ENCODE measurements at places on chromosomes 12 and 14.
A peak's percentile ranks its signal among the peaks of the same experiment; 100 is the strongest.

GRCh38 chr14:27002179-27002578, 404.3 kb upstream of the NOVA1 start:
- no peak for DNase-seq

GRCh38 chr12:81206429-81206828, 128.6 kb downstream of the ACSS3 start:
- no peak for DNase-seq

- DNase-seq, result no peak
Observed at GRCh38 chr14:85873006-85873405, 343.1 kb downstream of the FLRT2 start.

- no peak for DNase-seq
Observed at GRCh38 chr12:89636776-89637160, 71.9 kb downstream of the ATP2B1 start.

GRCh38 chr12:111453071-111453989, 47.6 kb downstream of the SH2B3 start:
- no peak for DNase-seq

DNA sequence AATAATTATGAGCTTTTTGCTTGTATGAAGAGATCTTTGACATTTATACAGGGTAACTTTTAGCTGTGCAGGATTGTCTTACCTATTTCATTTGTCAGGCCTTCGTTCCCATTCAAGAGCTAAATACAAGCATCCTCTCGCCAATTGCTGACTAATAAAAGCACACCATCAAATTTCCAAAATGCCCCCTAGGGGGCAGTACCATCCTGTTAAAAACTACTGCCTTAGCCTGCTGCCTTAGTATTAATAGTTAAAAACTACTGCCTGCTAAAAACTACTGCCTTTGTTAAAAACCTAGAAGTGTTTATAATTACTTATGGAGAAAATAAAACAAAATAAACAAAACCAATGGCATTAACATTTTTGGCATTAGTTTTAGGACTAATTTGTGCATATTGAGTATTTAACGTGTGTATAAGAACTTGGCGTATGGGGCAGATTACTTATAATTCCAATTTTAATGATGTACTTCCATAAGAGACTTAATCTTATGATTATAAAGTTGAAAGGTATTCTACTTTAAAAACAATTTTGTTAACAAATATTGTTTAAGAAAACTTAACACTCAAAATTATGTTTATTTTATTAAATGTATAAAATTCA, 3.0 kb upstream of the IFI27L2 start:
- peak; percentile 20 for DNase-seq

GRCh38 chr14:81366214-81366613, 33.9 kb downstream of the STON2 start:
- no peak for DNase-seq

DNA sequence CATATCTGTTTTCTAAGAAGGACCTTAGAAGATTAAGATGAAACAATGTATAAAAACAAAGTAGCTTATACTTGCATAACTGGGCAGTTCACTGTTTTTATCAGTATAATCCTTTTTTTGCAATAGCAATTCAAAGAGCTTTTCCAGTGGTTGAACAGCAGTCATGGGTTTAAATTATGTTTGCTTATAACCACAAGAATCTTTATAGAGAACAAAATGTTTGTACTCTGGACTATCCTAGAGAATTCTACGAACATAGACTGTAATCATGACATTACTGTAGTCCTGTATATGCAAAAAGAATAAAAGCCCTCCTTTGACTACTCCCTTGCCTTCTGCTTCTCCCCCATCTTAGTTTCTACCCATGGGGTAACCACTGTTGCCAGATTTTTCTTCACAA, 5.7 kb downstream of the FAM177A1 start:
- no peak for DNase-seq

GRCh38 chr14:78790271-78790670, 620.1 kb downstream of the NRXN3 start:
- no peak for DNase-seq

GRCh38 chr12:54286042-54287030, 5.8 kb downstream of the HNRNPA1 start:
- no peak for DNase-seq

DNA sequence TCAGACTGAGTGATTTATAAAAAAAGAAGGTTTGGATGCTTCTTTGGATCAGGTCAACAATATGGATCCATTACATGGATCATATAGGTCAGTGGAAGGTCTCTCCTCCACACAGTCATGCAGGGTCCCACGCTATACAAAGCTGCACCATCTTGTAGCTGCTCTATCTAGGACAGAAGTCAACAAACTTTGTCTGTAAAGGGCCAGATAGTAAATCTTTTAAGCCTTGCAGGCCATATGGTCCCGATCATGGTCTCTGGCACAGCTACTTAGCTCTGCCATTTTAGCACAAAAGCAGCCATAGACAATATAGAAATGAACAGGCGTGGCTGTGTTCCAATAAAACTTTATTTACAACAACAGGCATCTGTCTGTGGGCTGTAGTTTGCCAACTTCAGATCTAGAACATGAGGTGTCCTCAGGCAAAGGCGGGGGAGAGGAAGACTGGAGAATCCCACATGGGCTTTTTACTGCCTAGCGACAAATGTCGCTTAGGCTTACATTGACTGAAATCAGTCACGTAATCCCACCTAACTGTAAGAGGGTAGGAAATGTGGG, 36.7 kb downstream of the TMEM233 start:
- DNase-seq, result no peak

DNA sequence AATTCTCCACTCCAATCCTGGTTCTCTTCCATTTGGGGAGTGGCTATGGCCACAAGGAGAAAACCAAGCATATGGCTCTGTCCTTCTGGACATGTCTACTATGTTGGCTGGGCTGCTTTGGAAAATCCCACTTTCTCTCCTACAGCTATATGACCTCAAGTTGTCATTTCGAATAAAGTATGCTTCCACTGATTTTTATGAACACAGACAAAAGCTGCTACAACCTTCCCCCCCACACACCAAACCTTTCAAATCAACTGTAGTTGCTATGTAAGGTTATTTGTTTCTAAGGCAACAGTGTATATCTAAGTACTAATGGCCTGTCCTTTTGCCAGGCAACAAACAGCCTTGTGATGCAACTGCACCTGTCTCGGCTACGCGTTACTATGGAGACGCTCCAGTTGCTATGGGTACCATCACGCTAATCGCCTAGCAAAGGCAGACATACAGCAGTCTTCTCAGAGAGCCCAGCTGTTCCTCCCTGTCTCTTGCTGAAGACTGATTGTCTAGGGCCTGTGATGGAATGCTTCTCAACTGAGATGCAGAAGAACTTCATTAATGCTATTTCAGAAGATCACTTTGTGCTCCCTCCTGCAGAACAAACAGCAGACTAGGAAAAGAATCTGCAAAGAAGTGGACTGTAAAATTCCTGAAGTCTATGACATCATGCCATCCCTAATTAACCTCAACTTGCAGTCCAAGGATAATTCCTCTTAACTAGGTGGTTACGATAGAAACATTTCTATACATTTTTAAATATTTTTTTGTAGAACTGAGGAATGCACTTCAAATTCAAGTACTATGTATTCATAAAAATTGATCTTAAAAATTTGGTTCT, 67.6 kb downstream of the FOXN3 start:
- DNase-seq, result no peak

GRCh38 chr14:23148591-23149249, 29.7 kb upstream of the CEBPE start:
- no peak for DNase-seq

- no peak for DNase-seq
Observed at GRCh38 chr14:35159742-35160409, 37.5 kb downstream of the PRORP start.

DNA sequence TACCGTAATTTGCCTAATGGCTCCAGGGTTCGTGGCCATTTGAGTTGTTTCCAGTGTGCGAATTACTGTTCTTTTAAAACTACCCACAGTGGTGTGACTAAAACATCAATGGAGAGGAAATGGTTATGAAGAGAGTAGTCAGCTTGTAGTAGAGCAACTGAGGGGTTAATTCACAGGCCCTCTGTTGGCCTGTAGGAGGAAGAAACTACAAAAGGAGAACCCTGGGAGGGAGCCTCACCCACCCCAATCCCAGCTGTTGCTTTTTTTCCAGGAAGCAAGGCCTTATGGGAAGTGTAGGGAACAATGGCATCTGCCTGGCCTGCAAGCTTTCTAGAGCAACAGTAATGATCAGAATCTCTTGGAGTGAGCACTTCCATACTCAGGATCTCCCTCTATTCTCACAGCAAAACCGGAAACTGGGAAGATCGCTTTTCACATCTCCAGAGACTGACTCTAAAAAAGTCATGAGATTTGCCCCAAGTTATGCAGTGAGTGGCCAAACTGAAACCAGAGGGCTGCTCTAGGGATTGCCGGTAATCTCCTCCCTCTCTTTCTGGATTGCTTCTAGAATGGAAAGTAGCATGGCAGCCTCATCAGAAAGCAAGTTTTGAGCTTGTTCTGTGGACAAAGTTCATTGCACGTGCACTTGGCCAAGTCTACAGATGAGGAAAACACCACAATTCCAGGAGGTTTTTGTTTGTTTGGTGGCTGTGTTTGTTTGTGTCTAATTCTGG, 125.3 kb upstream of the PWP1 start:
- no peak for DNase-seq

Data from stimulated activated CD8-positive, alpha-beta memory T cell treated with anti-CD3 and anti-CD28 coated beads, Interleukin-4, amount 100 ng/mL, for 1 hour (primary cell).